Myocyte (in vitro differentiated cells): ENCODE measurements at places on chromosomes 12 and 14. TPM values are rescaled to one million over a fixed set of nuclear protein-coding genes. Genes with fewer than 3 reads are reported as not detected.

ANAPC5 gene
- 136 and 170 TPM in 2 replicates for total RNA-seq

PZP gene
- not detected in 2 replicates for total RNA-seq

FGF6 gene
- not detected in 2 replicates for total RNA-seq

SCN8A gene
- total RNA-seq, result 7.4 and 13.7 TPM in 2 replicates

FRMD6 gene
- 96.5 and 169 TPM in 2 replicates for total RNA-seq

BCL11B gene
- total RNA-seq, result 0.03 and 0.05 TPM in 2 replicates

GPRC5D gene
- not detected in 2 replicates for total RNA-seq

- no peak for DNase-seq
Measured at GRCh38 chr12:109605016-109605415, 31.4 kb downstream of the MVK start.

GRCh38 chr12:1800401-1801302, 19.7 kb upstream of the LRTM2 start:
- DNase-seq, result no peak

- DNase-seq, result no peak
Measured at GRCh38 chr12:106729611-106730010, 44.9 kb upstream of the RIC8B start.
